ENCODE measurements at places on chromosomes 11 and 22.

DNA sequence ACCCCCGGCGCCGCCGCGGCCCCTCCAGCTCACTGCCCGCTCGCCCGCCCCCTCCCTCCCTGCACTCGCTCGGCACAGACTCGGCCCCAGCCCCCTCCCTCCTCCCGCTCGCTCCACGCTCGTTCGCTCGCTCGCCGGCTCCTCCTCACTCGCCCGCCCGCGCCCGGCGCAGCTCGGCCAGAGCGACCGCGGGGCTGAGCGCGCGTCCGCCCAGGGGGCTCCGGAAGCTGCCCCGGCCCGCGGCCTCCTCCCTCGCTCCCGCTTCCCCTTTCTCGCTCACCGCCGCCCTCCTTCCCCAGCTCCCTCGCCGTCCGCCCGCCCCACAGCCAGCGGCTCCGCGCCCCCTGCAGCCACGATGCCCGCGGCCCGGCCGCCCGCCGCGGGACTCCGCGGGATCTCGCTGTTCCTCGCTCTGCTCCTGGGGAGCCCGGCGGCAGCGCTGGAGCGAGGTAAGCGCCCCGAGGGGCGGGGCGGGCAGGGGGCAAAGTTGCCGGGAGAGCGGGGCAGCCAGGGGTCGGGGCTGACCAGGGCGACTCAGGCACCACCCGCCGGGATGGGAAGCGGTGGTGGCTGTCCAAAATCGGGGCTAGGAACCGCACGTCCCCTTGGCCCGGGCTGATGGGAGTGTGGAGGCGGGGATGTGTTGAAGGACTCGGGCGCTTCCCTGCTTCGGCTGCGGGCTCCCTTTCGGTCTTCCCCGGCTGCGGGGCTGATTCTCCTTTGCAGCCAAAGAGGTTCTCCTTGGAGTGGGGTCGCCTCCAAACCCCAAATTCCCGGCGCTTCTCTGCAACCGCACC, at the start of gene SEZ6L:
Gene SEZ6L, plus strand, starts transcription at position 148 of the 797 bp plus-strand sequence. Its CDS starts 208 bp downstream, at position 356.
- peak; percentile 70 for DNase-seq

DNA sequence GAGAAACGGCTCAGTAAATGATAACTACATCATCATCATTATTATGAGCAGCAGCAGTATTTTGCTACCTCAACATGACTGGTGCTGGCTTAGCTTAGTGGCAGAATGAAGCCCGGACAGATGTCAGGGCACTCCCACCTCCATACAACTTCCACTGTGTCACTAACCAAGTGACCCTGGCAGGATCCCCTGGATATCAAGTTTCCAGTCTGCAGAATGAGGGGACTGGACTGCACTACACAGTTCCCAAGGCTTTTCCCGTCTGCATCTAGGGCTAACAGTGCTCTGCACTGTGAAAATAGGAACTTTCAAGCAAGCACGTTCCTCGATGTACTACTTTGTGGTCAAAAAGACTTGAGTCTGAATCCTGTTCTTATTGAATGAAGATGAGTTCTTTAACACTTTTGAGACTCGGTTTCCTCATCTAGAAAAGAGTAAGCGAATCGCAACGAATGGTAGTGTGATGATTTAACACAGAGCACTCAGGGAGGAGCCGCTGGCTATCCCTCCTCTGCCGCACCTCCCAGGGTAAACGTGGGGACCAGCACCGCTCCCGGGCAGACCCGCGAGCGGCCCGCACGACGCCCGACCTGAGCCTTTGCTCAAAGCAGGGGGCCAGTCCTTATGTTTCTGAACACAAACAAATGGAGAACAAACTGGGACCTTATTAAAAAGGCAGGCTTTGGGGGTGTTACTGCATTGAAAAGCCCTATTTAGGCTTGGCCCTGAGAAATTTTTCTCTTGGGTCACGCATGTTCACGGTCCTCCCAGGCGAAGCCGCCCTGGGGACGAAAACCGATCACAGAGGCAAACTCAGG, 910 bp downstream of the CLTCL1 start:
- no peak for DNase-seq

DNA sequence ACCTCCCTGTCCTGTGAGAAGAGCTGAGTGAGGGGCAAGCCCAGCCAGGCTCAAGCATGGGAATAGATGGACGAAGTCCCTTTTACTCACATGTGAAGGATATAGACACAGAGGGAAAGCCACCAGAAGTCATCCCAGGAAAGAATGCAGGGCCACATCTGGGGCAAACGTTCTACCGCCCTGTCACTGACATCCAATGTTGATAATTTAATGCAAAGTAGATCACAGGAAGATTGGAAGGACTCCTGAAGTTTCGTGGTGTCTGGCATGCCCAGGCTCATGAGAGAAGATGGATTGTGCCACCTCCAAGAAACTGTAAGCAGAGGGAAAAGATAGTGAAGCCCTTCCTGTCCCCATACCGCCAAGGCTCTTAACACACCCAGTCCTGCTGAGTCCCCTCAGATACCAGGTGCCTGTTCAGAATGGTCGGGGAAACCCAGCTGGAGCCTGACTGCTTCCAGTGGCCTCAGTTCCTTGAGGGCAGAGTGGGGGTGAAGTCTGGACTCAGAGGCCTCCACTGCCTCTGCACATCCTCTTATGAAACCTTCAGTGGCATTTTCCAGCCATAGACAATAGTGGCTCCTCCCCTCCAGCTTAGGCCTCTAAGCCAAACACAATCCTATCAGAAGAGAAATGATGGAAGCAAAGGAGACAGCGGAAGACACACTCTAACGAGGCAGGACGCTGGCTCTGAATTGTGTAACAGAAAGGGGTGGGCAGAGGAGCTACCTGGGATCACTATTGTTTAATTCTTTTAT, 7.5 kb upstream of the STK33 start:
- DNase-seq = no peak

DNA sequence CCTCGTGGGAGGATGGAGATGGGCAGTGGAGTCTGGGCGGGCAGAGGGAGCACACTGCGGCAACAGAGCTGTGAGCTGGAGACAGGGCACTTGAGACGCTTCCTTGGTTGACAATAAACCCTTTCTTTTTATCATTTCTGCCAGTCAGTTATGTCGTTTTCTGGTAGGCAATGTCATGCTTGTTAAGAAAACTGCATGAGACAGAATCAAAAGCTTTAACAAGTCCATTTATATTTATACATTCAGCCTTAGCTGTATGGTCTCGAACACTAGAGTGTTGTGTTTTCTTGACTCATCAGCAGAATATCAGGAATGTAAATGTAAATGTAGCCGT, 31.9 kb downstream of the PPFIA1 start:
- DNase-seq = no peak

GRCh38 chr22:47599753-47600152, 837.3 kb downstream of the TBC1D22A start:
- DNase-seq = no peak

DNA sequence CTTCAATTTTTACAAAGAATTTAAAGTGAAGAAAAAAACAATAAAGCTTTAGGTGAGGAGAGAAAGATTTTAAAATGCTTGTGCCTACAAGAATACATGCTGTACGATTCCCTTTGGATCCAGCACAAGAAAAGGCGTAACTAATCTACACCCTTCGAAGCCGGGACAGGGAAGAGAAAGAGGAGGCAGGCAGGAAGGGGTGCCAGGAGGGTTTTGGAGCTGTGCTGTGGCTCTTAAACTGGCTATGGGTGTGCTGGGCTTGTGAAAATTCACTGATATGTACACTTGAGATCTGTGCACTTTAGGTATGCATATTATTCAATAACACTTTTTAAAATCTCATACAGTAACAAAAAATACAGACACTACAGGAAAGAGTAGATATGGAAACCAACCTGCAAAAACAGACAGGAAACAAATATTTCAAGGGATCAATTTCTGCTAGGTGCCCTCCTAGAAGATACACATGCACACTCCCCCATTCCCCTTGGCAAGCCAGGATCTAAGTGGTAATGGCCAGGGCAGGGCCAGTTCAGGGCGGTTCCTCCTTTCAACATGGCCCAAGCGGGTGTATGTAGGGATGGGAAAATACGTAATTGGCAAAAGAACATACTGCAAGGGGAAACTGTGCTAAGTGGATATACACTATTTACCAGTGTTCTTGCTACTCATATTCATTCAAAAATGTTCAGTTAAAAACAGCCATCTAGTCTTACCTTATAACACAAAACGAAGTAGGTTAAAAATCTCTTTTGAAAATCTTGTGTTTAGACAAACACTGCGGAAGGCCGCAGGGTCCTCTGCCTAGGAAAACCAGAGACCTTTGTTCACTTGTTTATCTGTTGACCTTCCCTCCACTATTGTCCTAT, 54.2 kb downstream of the PACSIN2 start:
- peak; percentile 19 for DNase-seq

GRCh38 chr11:8671651-8672062, 10.8 kb downstream of the TRIM66 start:
- no peak for DNase-seq

GRCh38 chr11:84799112-84799511, 828.0 kb downstream of the DLG2 start:
- no peak for DNase-seq

DNA sequence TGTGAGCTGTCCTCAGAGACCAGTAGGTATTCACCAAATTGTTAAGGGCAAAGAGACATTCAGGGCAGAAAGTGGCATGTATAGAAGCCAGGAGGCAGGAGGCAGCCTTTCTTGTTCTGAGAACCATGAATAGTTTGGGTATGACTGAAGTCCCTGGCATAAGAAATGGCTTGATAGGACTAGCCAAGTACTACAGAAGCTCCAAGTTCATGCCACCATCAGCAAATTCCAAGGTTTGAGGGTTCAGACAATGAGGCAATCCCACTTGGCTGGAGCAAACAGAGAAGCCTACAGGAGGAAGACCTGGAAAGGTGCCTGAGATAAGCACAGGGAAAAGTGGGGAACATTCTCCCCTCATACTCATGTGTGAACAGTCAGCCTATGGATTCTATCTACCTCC, 25.8 kb downstream of the XRRA1 start:
- DNase-seq = no peak

GRCh38 chr11:87353771-87354345, 316.1 kb downstream of the TMEM135 start:
- DNase-seq = no peak

- DNase-seq = no peak
Measured at GRCh38 chr11:61035526-61035835, 64.0 kb downstream of the CD6 start.

DNA sequence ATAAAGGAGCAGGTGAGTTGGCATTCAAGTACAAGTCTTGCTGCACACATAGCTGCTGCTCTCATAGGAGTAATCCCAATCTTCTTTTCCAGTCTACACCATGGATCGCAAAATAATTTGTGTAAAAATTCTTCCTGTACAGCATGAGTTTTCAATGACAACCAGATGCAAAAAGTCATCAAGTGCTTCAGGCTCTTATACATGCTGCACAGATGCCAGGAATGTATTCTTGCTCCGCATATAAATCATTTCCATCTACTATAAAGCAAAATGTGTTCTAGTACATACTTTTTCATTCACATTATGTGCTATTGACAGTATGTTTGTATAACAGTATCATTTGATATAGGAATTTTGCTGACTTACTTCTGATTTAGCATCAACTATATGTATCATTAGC, 35.4 kb downstream of the NXPE2 start:
- no peak for DNase-seq

DNA sequence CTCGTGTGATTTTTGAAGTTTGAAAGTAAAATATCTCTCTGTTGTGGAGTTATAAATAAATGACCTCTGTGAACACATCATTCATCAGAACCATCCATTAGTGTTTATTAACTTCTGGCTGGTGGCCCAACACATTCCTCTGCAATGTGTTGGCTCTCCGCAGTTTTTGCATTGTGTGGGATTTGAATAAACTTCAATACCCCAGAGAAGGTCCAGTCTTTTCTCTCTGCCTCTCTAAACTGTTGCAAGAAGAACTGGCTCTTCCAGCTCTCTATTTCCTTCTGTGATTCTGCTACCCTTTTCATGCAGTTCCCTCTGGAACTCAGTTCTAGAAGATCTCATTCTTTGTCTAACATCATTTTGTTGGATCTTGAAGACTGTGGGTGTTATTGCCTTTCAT, 125.0 kb upstream of the ARHGAP42 start:
- DNase-seq = no peak

DNA sequence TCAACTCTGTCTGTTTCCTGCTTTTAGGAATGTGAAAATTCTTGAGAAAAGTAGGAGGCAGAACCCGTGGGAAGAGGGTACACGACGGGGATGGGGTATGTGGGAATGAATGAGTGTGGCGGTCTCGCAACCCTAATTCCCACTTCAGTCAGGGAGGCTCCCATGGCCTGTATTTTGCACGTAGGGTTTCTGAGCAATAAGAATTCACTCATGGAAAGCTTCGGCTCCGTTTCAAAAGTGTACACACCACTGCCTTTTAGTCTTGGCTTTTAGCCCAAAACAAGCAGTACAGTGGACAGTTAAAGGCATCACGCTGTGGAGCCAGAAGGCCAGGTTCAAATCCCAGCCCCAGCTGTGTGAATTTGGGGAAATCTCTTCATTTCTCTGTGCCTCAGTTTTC, 116.7 kb downstream of the MN1 start:
- DNase-seq = no peak

- DNase-seq = no peak
Measured at GRCh38 chr11:68372114-68372513, 59.7 kb downstream of the LRP5 start.

GRCh38 chr22:29877620-29878019, 5.4 kb upstream of the MTMR3 start:
- DNase-seq = no peak

GRCh38 chr11:43830928-43831440, 49.6 kb upstream of the ALKBH3 start:
- peak; percentile 96 for DNase-seq

DNA sequence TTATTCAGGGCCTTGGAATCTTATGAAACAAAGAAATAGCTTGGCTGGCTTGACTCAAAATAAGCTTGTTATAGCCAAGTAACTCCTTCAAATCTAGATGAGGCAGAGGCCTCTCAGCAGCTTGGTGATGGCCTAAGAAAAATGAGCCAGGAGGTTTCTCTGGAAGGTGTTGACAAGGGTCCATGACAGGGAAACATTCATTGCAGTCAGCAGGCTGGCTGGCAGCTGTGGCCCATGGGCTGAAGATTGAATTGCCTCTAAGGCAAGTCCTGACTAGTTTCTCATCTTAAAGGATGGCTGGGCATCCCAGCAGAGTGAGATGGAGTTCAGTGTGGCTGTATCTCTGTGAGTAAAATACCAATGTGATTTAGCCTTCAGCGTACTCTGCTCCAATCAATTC, 441.0 kb downstream of the NELL1 start:
- no peak for DNase-seq

- DNase-seq = peak; percentile 35
Measured at GRCh38 chr22:48256041-48256739, 1493.7 kb downstream of the TBC1D22A start.

GRCh38 chr11:45094958-45095690, 51.3 kb upstream of the PRDM11 start:
- peak; percentile 37 for DNase-seq

DNA sequence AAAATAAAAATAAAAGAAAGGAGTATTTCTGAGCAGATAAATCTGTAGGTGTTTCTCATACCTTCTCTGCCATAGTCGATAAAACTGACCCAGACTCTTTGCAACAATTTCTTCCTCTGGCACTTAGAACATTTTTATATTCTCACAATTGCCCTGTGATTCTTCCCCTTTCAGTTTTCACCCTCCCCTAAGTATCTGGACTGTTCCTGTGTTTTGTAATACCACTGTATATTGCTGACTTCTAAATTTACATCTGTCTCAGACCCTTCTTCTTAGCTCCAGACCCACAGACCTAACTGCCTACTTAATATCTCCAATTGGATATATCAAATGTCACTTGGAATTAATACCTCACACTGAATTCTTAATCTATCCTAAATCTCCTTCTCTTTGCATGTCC, 133.4 kb upstream of the DDI1 start:
- DNase-seq = no peak

GRCh38 chr11:13259374-13259773, 18.2 kb upstream of the BMAL1 start:
- no peak for DNase-seq

All from islet precursor cell (in vitro differentiated cells).